CD4-positive, alpha-beta T cell treated with Interferon alpha-2 for 1 hour (primary cell): ENCODE measurements at places on chromosomes 11 and 22.

DNA sequence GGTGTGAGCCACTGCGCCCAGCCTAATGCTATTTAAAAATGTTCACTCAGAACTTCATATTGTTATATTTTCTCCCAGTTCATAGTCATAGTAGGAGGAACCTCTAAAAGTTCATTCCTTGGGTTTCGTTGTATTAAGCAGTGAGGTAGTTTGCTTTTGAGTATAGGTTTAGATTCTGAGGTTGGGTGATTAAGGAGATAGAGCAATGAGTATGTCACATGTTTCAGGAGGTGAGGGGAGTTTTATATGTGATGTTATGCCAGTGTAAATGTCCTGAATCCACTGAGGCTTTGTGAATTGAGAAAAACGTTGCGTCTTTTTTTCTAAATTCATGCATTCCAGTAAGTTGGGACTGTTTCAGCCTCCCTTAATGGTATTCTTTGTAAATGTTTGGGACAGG lies 4.2 kb downstream of the UBE2L3 start:
- DNase-seq, result no peak

GRCh38 chr22:49538006-49538405 lies 289.7 kb downstream of the BRD1 start:
- DNase-seq, result no peak

DNA sequence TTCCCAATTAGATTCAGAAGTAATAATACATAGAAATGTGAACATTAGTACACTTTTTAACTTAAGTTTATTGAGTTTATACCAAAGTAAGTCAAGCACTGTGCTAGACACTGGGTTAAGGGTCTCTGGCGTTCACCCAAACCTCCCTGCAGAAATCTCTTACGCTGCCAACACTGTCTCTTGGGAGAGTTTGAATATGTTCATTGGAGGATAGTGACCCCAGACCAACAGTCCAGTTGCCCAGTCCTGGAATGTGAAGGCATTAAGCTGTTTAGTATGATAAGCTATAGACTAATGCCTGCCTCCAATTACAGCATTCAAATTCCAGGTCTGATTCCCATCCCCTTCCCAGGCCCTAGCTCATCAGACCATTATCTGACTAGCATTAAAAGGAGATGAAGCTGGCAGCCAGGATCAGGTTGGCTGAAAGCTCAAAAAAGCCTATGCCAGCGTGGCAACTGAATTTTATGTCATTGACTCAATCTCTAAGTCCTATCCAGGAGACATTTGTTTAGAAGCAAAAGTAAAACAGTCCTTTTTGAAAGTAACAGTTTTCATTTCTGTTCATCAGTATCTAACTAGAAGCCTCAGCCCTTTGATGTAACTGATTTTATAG lies 77.8 kb downstream of the SFI1 start:
- no peak for DNase-seq

- no peak for DNase-seq
These were observed 1.1 kb downstream of the DPF2 start for GRCh38 chr11:65334696-65335295.

- no peak for DNase-seq
These were observed 460.5 kb downstream of the LRRC4C start for GRCh38 chr11:40998920-40999319.

DNA sequence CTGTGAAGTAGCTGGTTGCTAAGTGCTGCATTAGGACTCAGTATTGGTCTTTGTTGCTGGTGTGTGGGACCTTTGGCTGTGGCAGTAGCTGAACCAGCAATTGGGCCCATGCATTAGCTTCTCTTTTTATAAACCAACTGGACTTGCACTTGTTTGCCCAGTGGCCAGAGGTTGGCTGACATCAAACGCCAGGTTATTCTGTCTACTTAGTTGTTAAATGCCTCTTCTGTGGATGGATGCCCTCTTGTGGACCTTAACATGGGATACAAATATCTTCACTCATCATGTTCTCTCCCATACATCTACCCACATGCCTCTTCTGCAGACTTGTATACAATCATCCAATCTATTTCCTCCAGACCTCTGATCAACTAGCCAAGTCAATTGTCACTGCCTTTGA lies 26.4 kb upstream of the ARHGAP20 start:
- no peak for DNase-seq

- DNase-seq, result no peak
These were observed 180.7 kb downstream of the PGR start for GRCh38 chr11:100948936-100949335.

GRCh38 chr22:18136563-18137320 lies 13.2 kb upstream of the USP18 start:
- DNase-seq, result no peak

GRCh38 chr11:116061322-116061721 lies 557.1 kb upstream of the CADM1 start:
- DNase-seq, result no peak

DNA sequence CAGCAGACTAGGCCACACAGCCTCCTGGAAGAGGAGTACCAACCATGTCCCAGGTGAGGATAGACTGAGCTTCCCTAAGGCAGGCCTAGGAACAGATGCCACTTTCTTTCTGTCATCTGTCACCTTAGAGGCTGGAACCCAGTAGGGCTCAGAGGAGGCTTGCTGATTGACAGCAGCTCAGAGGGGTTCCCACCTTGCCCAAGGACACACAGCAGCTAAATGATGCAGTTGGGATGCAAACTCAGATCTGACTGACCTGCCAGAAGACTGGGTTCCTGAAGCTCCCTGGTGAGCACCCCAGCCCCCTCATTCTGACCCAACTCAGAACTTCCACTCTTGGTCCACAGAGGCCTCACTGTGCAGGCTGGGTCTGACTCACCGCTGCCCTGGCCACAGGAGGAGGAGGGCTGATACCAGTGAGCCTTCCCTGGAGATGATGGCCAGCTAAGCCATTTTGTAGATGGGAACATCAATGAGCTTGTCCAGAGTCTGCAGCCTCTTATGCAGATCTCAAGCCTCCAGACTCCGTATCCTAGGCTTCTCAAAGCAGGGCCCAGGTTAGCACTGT lies 14.0 kb downstream of the CAPN5 start:
- no peak for DNase-seq

DNA sequence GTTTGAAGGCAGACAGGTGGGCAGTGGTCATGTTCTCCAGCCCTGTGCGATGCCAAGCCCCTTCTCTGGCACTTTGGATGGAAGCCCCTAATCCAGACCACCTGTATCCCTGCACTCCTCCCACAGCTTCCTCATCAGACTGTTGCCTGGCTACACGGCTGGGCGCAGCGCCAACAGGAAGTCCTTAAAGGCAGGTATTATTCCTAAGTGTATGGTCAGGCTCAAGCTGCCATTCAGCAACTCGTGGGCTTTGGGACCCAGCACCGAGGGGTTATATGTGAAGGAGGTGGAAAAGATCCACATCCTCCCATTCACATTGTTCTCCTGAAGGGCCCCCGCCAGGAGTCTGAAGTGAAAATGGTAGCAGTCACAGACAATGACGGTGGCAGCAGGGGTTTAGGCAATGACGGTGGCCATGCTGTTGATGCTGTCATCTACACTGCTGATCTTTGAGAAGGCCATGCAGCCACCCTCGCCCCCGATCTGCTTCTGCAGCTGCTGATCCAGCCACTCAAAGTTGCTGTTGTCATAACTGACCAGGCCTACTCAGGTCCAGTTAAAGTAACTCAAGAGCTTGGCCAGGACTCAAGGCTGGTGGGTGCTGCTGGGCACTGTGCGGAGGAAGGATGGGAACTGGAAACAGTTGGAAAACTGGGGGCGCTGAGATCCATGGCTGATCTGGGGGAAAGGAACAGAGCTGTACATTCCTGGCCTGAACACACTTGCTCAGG lies 27.7 kb downstream of the OR6Q1 start:
- DNase-seq, result no peak

GRCh38 chr11:44960200-44960845 lies 9.6 kb upstream of the TP53I11 start:
- no peak for DNase-seq

- no peak for DNase-seq
These were observed 1.6 kb downstream of the CADM1 start for GRCh38 chr11:115502636-115503082.

- DNase-seq, result no peak
These were observed 22.1 kb downstream of the SRPRA start for GRCh38 chr11:126246636-126247035.

GRCh38 chr11:6199174-6199810 lies at the start of gene OR52W1:
Gene OR52W1, plus strand, starts transcription at chr11:6199224. Its CDS starts 0 bp downstream, at chr11:6199224.
- no peak for DNase-seq

- no peak for DNase-seq
These were observed 1291.5 kb downstream of the TBC1D22A start for GRCh38 chr22:48053973-48054372.

DNA sequence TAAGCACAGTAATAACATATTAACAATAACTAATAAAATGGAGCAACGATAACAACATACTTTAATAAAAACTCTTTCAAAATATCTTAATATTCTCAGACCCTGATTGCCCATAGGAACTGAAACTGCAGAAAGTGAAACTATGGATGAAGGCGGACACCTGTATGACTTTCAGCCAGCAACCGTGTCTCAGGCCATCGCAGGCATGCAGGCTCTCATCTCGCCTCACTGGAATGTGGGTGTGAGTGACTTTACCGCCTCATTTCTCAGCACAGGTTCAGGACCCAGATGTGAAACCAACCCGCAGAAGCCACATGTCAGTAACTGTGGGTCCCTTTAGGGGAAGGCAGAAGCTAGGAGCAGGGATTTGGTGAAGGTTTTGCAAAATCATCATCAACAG lies 539.1 kb downstream of the FAM181B start:
- DNase-seq, result no peak

- no peak for DNase-seq
These were observed 12.6 kb downstream of the CHRM1 start for GRCh38 chr11:62908468-62909072.

- peak; percentile 56 for DNase-seq
These were observed 3.3 kb upstream of the FXYD2 start for GRCh38 chr11:117827521-117828511.

DNA sequence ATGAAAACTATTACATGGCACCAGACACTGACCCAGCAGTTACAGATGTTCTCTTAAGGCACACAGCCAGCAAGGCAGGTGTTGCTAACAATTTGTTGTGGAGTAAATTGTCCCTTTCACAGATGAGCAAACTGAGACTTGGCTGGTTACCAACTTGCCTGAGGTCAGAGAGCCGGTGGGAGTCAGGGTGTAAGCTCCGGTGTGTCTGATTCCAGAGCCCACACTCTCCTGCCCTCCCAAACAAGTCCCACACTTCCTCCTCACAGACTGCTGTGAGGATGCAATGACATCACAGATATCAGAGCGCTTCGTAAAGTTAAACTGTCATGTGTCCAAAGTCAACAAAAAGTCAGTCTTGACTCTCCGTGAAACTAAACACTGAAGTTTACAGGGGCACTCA lies 12.5 kb downstream of the GDPD5 start:
- no peak for DNase-seq

DNA sequence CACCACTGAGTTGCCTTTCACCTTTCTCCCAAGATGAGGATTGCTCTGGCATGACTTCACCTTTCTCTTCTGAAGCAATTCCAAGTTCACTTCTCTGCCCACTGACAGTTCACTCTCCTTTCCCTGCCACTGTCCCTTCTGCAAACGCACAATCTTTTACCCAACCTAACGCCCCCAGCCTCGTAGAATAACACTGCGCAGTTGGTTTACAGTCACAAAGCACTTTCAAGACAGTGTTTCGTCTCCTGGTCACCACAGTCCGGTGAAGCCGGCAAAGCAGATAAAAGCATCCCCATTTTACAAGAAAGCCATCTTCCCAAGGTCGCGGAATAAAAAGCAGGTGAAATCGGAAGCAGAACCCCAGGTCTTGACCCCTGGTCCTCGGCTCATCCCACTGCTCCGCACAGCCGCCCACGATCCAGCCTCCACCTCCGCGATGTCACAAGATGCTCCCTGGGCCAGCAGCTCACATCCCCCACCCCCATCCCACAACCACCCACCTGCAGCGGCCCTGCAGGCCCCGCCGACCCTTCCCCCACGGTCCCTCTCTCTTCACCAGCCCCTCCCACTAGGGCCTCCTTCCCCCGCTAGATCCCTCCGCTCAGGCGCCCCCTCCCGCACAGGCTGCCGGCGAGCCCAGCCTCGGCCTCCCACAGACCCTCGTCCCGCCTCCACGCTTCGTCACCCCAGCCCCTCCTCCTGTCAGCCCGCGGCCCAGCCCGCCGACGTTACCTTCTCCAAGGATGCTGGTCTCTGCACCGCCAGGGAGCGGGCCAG lies 585 bp downstream of the PI4KA start:
- DNase-seq, result peak; percentile 88

- no peak for DNase-seq
These were observed 12.7 kb upstream of the CAPN5 start for GRCh38 chr11:77054084-77054483.

- DNase-seq, result no peak
These were observed 8.3 kb upstream of the RIC3 start for GRCh38 chr11:8177136-8177535.

GRCh38 chr11:115802641-115803040 lies 298.4 kb upstream of the CADM1 start:
- no peak for DNase-seq

- no peak for DNase-seq
These were observed 124.2 kb downstream of the SWAP70 start for GRCh38 chr11:9787981-9788521.

GRCh38 chr22:33271390-33272161 lies 213.4 kb upstream of the SYN3 start:
- DNase-seq, result no peak

GRCh38 chr22:44944883-44945601 lies 64.8 kb downstream of the PHF21B start:
- DNase-seq, result no peak

DNA sequence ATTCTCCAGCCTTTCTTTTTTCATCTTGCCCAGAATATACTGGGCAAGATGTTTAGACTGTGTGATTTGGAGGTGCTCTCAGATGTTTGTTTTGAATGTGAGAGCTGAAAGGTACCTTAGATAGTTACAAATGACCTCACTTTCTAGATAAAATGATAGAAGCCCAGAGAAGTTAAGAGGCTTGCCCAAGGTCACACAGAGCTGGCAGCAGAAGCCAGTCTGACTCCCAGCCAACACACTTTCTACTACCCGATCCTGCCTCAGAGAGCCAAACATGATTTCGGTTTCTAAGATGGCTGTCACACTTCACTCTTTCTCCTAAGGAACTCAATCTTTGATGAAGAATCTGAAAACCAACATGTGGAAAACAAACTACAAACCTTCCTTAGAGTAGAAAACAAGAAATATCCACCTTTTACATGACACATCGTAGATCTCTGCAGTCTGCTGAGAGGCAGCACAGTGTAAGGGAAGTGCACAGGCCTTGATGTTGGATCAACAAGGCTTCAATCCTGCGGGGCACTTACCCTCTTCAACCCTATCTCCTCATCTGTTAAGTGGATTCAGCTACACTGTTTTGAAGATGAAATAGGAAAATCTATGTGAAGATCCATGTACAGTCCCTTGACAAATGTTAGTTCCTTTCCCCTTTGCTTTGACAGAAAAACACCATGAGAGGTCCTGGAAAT lies 58.6 kb downstream of the SYTL2 start:
- no peak for DNase-seq

GRCh38 chr22:36858966-36859365 lies 1.8 kb upstream of the NCF4 start:
- DNase-seq, result no peak

GRCh38 chr11:58485961-58486360 lies 21.9 kb downstream of the OR5B21 start:
- no peak for DNase-seq

- DNase-seq, result no peak
These were observed 1.6 kb upstream of the THOC5 start for GRCh38 chr22:29555065-29555644.
